Caco-2 (cell line): ENCODE measurements at places on chromosomes 6 and 20.

DNA sequence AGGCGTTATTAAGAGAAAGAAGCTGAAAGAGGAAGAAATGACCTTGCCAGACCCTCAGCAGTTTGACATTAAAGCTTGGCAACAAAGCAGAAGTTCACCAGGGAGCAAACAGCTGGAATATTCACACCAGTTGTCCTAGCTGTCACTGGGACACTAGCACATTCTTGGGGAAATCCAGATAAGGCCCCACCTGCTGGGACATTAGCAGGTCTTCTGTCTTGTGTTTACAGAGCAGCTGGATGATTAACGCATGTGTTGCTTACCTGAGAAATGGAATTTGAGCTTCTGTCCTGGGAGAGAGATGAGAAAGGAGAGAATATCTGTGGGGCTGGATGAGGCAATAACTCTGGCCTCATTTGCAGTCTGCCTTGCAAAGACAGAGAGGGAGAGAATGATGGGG is 137.6 kb upstream of the RIN2 start:
- DNase-seq = peak; percentile 82

DNA sequence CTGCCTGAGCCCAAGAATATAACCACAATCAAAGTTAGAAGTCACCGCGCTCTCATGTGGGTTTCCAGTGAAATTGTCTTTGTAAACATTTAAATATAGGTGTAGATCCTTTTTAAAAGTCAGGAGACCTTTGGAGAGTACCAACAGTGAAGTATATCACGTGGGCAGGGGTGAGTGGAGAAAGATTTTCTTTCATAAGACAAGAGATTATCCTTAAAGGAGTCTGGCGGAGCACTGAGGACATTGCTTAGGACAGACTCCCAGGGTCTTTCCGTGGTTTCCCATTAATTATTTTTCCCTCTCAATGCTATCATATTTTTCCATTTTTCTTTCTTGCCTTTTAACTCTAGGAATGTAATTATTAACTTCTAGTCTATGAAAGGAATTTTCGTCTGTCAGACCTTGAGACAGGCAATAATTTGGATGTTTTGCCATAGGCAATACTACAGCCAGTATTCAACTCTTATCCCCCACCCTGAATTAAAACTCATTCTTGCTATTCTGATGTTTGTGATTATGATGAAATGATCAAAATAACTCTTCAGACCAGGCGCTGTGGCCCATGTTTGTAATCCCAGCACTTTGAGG is 31.4 kb downstream of the DCBLD1 start:
- DNase-seq = no peak

DNA sequence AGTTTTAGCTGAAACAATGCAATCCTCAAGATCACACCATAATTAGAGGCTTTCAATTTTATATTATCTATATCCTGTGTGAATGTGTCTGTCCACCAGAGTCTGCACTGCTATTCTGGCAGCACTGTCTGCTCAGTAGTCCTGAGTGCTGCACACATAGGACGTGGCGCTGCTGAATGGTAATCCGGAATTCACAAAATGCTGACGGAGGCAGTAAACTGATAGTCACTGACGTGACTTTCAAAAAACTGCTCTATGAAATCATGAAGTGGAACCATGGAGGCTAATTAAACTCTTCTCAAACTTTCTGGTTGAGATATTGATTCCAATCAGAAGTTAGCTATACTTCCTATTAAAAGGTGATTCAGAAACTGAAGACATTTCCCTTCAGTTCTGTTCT is 190.8 kb upstream of the NOX3 start:
- no peak for DNase-seq

GRCh38 chr6:71347119-71347518 is 58.5 kb downstream of the OGFRL1 start:
- no peak for DNase-seq

GRCh38 chr6:6971369-6971768 is 136.4 kb upstream of the RREB1 start:
- peak; percentile 71 for DNase-seq

GRCh38 chr6:148999929-149000468 is 253.2 kb downstream of the UST start:
- no peak for DNase-seq

DNA sequence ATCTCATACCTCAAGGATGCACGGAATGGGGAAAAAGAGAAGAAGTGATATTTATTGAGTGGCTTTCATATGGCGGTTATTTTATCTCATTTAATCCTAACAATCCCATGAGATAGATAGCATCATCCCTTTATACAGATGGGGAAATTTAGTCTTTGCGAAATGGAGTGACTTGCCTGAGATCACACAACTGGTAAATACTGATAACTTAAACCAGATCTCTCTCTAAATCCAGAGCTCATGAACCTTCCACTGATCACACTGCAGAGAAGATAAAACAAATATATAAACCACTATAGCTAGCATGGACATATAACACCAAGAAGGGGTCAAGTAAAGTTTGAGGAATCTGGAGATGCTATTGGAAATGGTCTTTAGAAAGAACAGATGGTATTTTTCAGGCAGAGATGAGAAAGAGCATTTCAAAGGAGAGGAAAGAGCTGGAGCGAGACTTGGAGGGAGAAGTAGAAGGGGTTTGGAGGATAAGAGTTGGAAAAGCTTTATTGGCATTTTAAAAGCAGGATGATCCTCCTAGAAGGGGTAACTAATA is 139.8 kb upstream of the TNFAIP3 start:
- DNase-seq = no peak

- DNase-seq = no peak
These were observed 112.1 kb downstream of the FARS2 start for GRCh38 chr6:5373430-5373829.

DNA sequence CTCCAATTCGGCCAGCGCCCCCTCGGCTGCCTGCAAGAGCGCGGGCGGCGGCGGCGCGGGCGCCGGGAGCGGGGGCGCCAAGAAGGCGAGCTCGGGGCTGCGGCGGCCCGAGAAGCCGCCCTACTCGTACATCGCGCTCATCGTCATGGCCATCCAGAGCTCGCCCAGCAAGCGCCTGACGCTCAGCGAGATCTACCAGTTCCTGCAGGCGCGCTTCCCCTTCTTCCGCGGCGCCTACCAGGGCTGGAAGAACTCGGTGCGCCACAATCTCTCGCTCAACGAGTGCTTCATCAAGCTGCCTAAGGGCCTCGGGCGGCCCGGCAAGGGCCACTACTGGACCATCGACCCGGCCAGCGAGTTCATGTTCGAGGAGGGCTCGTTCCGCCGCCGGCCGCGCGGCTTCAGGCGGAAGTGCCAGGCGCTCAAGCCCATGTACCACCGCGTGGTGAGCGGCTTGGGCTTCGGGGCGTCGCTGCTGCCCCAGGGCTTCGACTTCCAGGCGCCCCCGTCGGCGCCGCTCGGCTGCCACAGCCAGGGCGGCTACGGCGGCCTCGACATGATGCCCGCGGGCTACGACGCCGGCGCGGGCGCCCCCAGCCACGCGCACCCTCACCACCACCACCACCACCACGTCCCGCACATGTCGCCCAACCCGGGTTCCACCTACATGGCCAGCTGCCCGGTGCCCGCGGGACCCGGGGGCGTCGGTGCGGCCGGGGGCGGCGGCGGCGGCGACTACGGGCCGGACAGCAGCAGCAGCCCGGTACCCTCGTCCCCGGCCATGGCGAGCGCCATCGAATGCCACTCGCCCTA is 963 bp downstream of the FOXF2 start:
- no peak for DNase-seq

- DNase-seq = no peak
These were observed 24.8 kb downstream of the ABRACL start for GRCh38 chr6:139053382-139053781.

DNA sequence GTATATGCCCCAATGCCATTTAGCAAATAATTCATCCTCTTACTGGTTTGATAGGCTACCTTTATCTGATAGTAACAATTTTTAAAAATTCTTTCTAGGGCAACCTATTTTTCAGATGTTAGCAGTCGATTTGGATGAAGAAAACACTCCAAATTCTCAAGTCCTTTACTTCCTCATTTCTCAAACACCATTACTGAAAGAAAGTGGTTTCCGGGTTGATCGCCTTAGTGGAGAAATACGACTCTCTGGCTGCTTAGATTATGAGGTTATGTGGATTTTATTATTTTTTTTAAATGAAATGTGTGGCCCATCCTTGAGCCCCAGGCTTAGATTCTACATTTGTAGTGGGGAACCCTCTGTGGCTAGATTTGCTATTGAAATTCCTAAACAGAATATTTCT is 26.3 kb downstream of the CDH26 start:
- no peak for DNase-seq

DNA sequence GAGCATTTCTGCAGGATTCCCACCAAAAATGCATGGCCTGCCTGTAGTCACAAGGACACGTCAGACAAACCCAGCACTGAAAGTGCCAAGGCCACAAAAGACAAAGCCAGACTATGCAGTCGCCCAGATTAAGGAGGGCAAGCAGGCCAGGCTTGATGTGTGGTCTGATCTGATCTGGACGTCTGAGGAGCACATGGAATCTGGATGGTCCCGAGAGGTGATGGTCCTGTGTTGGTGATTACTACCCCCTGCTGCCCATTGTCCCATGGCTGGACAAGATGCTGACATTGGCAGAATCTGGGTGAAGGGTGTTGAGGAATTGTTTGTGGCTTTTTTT is 17.1 kb downstream of the NPEPL1 start:
- no peak for DNase-seq

DNA sequence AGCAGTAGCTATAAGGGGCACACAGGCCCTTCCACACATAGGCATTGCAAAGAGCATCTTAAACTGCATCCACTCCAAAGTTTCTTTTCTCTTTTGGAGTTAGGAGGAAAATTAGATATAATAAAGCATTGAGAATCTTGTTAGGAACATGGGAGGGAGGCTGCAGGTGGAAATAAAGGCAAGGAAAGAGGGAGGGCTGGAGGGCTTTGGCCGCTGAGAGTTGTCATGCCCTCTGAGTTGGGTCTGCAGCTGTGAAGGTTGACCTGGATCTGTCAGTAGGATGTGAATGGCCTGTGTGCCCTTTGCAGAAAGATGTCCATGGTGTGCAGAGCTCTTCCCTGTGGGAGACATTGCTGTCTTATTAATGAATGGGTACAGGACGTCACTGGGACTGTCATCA is 134.0 kb downstream of the FNDC1 start:
- no peak for DNase-seq

DNA sequence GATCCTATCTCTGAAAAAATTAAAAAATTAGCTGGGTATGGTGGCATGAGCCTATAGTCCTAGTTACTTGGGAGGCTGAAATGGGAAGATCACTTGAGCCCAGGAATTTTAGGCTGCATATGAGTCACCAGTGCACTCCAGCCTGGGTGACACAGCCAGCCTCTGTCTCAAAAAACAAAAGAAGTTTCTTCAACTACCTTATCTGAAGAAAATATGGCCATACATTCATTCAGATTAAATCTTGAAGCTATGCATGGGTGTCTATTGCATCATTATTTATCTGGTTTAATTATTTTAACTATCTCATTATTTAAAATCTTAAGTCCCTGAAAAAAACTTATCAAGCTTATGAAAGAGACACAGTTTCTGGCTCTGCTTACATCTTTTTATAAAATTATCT is 204.1 kb downstream of the SIM1 start:
- no peak for DNase-seq

DNA sequence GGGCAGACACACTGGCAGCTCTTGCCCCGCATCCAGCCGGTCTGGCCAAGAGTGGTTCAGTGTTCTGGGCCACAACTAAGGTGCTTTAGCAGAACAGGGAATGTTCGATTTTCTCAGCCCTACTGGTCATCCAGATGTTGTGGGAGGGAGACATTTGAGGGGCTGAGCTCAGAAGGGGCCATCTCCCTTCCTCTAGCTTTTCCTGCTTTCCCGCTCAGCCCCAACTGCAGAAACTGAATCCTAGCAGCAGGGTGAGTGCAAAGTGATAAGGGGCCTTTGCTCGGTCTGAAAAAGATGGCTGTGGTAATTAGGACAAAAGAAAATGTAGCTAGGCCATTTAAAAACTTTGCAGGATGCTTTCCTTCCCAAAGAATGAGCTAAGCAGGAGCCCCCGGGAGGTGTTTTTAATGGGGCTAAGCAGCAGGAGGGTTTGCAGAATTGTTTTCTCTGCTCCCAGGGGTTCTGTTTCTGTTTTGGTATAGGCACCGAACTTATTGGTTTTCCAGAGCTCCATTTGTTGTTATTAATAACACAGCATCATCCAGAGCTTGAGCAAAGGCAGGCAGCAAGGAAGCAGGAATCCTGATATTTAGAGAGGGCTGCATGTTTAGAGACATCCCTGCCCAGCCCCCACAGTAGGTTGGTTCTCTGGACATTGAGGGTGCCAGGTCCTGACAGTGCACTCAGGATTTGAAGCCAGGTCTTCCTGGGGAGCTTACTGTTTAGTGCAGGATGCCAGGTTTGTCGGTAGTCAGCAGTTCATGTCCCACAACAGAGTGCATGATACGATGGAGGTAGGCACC is 210.9 kb downstream of the SLC24A3 start:
- DNase-seq = no peak

GRCh38 chr6:79718509-79719247 is 87.5 kb downstream of the SH3BGRL2 start:
- no peak for DNase-seq

GRCh38 chr6:157339432-157339831 is 16.1 kb upstream of the TMEM242 start:
- DNase-seq = no peak

DNA sequence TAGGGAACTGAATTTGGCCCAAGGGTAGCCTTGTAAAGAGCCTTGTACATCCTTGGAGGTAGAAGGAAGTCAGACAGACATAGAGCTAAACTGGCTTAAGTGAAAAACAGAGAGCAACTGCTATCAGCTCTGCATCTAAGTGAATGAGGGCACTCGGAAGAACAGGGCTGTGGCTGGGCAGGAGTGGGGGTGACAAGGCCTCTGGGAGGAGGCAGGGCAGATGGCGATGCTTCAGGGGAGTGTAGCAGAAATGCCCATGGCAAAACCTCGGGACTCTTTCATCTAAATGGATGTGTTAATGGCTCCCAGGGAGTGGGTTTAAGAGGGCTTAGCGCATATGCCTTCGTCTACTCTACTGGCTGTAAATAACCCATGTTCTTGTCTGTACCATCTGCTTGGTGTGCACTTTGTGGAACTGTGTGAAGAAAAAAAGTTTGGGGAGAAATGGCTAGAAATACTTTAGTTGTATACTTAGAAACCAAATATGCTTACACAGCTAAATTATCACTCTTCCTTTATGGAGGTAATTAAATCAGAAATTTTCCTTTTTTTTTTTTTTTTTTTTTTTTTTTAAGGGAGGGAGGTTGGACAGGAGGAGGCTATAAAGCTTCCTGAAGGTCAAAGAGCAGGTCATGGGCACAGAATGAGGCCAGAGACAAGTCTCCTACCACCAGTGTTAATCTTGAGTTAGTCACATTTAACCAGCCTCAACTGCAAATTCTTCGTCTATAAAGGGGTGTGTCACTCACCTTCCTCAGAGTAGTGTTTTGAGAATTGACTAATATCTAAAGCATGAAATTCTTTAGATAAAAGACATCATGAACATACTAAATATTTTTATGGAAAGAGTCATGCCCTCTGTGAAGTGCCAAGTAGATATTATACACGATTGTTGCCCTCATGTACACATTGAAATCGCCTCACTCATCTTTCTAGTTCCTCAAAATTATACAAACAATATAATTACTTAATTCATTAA is 60.9 kb downstream of the FYN start:
- DNase-seq = no peak

- no peak for DNase-seq
These were observed 527 bp downstream of the TOMM34 start for GRCh38 chr20:44959638-44960102.

- no peak for DNase-seq
These were observed 19.0 kb downstream of the RNF114 start for GRCh38 chr20:49955167-49955566.

GRCh38 chr6:122389704-122390372 is 9.6 kb upstream of the HSF2 start:
- DNase-seq = no peak

GRCh38 chr6:89244241-89244985 is 27.3 kb upstream of the GABRR1 start:
- DNase-seq = no peak
